ENCODE measurements at places on chromosomes 7 and 10.

DNA sequence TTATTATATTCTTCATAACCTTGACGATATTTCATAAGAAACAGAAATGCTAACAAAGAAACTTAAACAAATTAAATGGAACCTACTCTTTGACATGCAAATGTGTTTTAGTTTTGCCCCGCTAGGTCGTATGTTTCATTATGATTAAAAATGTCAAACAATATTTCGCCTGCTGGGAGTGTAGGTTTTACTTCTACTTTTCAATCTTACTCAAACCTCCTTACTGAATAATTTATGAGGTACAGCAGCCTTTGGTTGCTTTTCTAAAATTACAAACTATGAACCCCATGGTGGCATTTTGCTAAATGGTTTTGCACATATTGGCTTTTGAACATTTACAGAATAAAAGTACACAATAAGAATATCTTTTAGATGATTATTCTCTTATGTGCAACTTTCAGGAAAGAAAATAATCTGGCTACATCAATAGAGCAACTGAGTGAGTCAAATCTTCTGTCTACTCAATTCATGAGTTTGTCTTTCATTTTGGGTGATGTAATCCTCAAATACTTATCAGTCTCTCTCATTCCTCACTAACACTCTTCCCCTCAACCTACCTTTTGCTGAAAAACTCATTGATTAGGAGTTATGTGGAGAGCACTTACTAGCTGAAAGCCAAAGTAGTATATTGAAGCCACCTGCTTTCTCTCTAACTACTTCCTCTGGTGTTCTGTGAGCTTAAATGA, 1226.4 kb downstream of the XPNPEP1 start:
- no peak for DNase-seq

GRCh38 chr7:82521906-82522445, 78.4 kb upstream of the CACNA2D1 start:
- no peak for DNase-seq

DNA sequence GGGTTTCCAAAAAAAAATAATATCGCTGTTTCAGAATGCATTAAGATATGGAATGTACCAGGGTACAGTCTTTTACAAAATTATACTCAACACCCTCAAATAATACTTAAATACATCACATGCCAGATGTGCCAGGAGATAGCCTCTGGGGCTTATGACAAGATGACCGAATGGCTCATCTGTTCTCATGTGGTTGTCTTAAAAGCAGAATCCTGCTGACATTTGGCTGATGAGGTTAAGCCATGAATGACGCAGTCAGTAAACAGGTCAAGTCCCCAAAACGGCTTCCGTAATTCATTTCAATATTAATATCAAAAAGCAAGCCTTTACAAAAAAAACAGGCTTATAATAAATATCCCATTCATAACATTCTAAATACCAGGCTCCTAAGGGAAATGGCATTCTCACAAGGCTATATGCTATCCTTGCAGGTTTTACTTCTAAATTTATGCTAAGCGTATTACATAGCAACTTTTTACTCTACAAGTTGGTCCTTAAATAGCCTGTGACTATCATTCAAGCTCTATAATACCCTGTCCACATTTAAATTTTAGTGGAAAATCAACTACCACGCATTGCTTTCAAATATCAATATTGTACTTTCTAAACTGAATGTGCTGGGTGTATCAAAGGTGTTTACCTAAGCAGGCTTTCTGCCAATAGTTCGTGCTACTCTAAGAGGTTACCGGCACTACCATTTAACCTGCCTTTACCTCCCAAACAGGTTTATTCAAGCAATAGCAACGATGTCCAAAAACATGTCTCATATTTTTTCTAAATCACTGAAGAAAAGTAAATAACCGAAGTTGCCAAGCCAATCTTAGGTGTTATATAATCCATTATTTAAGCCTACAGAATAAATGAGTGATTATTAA, 15.6 kb downstream of the SMURF1 start:
- DNase-seq, result no peak

GRCh38 chr10:30455816-30456215, 21.8 kb downstream of the MAP3K8 start:
- DNase-seq, result no peak

DNA sequence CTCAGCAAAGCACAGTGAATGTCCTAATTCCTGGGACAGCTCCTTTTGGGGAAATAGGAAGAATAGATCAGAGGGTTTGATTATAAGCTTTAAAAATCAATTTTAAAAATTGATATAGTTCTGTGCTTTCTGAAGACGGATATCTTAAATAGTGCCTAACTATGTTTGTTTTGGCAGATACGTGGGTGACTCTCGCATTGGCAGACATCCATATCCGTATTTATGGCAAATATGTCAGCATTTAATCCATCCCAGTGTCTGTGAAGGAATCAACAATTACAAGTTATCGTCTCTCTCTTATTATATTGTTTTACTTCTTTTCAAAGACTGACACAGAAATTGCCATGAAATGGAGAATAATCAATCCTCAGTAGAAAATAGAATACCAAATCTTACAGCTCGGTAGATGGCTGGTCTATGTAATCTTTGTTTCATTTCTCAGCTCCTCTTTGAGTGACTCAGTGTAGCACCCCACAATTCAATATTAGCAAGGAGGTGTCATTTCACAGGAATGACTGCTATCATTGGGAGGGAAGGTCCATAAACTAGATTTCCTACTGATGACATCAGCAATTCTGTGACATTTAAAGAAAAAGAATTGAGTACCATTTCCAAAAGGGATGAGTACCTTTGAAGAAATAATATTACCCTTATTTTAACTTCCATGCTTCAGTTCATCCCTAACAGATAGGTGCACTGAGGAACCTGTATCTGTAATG, 186.4 kb upstream of the NFE2L3 start:
- DNase-seq, result no peak

- no peak for DNase-seq
Measured at GRCh38 chr10:89926736-89927135, 225.3 kb downstream of the KIF20B start.

- no peak for DNase-seq
Measured at GRCh38 chr10:30984563-30985328, 46.9 kb downstream of the ZNF438 start.

- DNase-seq, result no peak
Measured at GRCh38 chr7:29030781-29031275, 72.7 kb upstream of the TRIL start.

DNA sequence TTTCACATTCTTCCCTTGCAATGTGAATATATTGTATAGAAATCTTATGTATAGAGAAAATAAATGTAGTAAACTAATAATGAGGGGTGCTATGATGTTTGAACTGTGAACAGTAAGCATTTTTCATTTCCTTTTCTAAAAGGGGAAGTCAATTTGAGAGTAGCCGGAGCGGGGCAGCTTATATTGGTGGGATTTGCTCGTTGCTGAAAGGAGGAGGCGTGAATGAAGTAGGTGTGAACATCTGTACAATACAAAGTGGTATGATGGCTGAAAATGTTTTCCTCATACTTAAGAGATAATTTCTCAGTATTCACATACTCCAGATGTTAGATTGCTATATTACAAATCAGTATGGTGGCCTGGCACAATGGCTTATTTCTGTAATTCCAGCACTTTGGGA, 87.1 kb downstream of the SRI start:
- no peak for DNase-seq

GRCh38 chr7:149624006-149624405, 126.4 kb upstream of the ZNF746 start:
- DNase-seq, result no peak

- DNase-seq, result no peak
Measured at GRCh38 chr10:72819053-72819452, 74.5 kb upstream of the OIT3 start.

GRCh38 chr7:29342761-29343160, 148.2 kb downstream of the CHN2 start:
- DNase-seq, result no peak

GRCh38 chr7:14069961-14070360, 80.5 kb upstream of the ETV1 start:
- no peak for DNase-seq

- DNase-seq, result no peak
Measured at GRCh38 chr10:49351669-49352068, 44.2 kb downstream of the DRGX start.

DNA sequence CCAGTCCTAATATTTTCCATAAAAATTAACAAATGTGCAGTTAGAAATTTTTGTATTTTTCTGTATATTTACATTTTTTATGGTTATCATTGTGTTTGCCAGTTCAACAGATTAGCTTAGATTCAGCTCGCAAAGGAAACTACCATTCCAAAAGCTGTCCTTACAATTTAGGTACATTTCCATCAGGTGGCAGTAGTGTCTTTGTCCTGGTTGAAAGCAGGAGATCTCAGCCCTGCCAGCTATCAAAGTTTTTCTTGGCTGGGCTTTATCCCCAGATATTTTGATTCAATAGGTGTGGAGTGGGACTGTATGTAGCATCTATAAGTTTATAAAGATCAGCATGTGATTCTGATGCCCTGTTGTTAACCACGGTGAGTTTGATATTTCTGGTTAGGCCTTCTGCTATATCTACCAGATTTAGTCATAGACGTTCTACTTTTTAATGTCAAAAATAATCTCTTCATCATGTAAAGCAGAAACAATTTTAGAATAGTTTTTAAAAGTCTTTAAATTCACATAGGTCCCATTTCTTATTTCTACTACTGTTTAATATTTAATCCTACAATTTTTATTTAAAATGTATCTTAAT, 15.5 kb upstream of the ICA1 start:
- no peak for DNase-seq

DNA sequence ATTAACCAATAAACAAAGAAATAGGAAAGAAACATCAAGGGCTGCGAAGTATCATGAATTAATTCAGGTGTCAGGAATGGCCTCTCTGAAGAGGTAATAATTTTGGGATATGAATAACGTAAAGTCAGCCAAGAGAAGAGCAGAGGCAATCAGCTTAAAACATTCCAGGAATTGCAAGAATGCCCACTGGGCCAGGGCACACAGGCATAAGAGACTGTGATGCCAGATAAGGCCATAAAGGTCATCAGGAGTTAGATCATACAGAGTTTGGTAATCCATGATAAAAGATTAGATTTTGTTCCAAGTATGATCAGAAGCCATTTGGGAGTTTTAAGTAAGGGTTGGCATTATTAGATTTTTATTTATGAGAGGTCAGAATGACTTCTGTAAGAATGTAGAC, 53.2 kb upstream of the ABCB4 start:
- DNase-seq, result no peak

- no peak for DNase-seq
Measured at GRCh38 chr7:24665564-24666294, 91.5 kb downstream of the GSDME start.

- no peak for DNase-seq
Measured at GRCh38 chr7:157234271-157234670, 95.5 kb downstream of the UBE3C start.

GRCh38 chr7:132666774-132667172, 90.5 kb upstream of the PLXNA4 start:
- DNase-seq, result no peak

DNA sequence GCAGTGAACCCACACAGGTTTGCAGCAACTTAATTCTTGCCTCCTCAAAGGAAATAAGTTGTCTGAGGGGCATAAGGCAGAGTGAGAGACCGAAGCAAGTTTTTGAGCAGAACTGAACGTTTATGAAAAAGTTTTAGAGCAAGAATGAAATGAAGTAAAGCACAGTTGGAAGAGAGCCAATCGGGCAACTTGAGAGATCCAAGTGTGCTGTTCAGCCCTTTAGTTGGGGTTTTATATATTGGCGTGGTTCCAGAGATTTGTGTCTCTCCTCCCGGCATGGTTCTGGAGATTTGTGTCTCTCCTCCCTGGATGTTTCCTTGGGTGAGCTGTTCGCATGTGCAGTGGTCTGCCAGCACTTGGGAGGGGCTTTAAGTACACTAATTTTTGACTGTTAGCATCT, 141.4 kb upstream of the DGKB start:
- DNase-seq, result no peak

- DNase-seq, result no peak
Measured at GRCh38 chr7:36198854-36199266, 45.8 kb downstream of the EEPD1 start.

GRCh38 chr10:51653025-51653424, 46.4 kb downstream of the CSTF2T start:
- DNase-seq, result no peak

DNA sequence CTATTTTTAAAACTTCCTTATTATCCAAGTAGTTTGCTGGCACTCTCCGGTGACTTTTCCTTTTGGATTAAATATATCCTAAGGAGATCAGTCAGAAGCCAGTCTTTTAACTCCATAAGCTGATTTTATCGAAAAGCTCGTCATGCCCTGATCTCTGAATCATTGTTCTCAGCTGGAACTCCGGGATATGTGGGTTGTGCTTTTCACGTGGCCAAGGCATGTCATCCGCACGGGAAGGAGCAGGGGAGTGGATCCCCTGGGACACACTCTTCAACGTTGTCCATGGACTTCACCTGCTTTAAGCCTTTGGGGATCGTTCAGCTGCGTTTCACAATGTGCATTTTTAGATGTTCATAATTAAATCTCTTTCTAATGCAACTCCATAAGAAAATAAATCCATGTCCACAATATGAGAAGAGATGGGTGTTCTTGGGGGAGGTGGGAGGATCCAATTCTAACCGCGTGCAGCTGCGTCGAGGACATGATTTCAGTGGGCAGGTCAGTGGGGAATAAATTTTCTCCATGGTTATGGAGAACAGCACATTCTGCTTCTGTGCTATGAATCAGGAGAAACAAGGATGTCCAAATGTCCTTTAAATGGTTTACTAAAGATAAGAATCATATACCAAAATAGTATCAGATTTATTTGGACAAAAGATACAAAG, 229.5 kb upstream of the ADARB2 start:
- no peak for DNase-seq

- DNase-seq, result no peak
Measured at GRCh38 chr10:66760941-66761340, 164.9 kb upstream of the LRRTM3 start.
